GM04503 (cell line): ENCODE measurements at places on chromosomes 13 and 19.

DNA sequence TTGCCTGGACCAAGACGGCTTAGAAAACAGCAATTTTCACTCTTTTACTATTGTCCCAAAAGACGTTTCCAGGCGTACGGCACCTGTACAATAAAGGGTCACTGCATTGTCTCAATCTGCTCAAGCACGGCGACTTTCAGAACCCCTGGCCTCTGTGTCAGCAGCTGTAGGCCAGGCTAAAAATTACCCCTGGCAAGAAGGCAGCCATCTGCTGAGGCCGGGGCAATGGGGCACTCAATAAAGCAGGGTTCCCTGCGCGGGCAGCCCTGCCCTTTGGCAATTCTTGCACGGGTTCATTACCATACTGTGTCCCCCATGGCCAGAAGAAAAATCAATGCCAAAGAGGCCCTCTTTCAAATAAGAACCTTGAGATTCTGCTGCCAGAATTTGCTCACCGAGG lies 52.1 kb downstream of the STK24 start:
- no peak for DNase-seq

- no peak for DNase-seq
These were observed 72.4 kb upstream of the CLDN10 start for GRCh38 chr13:95480131-95480545.

GRCh38 chr13:21060338-21061028 lies 903 bp downstream of the LATS2 start:
- no peak for DNase-seq

DNA sequence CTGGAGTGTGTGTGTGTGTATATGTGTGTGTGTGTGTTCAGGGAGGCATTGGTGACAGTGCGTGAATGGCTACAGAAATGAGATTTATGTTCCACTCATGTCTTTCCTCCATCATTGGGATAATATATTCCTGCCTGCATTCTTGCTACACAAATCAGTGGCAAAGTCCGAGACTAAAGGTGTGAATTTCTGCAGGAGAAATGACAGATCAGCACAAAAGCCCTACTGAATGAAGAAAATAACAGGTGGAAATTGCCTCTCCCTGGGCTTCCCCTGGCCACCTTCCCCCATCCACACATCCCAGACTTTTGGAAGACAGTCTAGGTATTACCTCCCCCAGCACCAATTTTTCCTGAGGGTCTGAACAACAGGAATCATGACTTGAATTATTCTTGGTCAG lies 10.1 kb downstream of the SIGLEC6 start:
- no peak for DNase-seq

- DNase-seq, result peak; percentile 3
These were observed 249.3 kb upstream of the HTR2A start for GRCh38 chr13:47146136-47146535.

DNA sequence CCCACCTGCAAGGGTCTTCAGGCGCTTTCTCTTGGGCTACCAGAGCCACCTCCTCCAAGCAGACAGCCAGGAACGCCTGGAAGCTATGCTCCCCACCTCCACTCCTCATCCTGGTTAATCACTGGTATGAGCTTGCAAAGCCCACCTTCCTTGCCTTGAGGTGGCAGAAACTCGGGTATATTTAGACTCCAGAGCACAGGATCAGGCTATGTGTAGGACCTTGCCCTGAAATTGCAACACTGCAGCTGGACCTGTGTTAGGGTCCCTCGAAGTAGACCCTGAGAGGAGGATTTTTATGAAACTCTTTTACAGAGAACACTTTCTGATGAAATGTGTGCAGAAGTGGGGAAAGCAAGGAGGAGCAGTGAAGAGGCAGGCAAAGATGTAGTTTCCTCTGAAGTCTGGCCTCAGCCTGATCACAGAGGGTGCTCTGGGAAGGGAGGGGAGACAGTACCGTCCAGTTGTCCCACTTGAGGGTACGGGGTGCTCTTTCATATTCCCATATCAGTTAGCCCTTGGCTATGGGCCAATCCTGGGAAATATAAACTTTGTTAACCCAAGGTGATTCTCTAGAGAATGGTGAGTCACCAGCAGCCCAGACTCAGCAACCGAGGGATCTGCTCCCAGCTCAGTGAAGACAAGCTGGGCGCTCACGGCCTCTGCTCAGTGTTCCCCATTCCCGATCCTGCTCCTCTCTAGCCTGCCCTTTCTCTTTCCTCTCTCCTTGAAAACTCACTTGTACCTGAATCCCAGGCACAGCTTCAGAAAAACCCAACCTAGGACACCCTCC lies 157.9 kb downstream of the UQCRFS1 start:
- no peak for DNase-seq

DNA sequence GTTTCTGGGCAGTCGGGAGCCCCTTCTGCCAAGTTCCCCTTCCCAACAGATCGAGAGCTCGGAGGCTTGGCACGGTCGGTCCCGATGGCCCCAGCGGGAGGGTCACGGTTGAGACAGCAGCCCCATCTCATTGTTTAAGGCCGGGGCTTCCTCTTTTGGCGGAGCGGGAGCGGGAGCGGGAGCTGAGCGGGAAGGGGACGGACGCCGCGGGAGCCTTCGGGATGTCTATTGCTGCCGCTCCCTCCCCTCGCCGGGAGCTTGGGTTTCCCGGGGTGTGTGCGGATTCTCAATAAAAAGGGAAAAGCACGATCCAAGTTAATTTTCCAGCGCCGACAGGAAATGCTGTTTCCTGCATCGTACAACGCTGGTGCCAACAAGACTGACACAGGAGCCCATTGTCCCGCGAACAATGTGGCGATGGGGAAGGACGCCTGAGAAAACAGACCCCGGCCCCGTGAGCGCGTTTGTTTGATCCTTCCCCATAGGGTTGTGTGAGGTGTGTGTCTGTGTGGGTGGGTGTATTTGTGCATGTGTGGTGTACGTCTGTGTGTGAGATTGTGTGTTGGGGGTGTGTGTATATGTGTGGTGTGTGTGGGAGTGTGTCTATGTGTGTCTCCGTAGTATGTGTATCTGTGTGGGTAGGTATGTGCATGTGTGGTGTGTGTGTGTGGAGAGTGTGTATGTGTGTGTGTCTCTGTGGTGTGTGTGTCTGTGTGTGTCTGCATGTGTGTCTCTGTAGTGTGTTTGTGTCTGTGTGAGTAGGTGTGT lies 36.3 kb upstream of the FLT1 start:
- DNase-seq, result no peak

- DNase-seq, result no peak
These were observed 10.1 kb downstream of the NOSIP start for GRCh38 chr19:49570138-49570856.

DNA sequence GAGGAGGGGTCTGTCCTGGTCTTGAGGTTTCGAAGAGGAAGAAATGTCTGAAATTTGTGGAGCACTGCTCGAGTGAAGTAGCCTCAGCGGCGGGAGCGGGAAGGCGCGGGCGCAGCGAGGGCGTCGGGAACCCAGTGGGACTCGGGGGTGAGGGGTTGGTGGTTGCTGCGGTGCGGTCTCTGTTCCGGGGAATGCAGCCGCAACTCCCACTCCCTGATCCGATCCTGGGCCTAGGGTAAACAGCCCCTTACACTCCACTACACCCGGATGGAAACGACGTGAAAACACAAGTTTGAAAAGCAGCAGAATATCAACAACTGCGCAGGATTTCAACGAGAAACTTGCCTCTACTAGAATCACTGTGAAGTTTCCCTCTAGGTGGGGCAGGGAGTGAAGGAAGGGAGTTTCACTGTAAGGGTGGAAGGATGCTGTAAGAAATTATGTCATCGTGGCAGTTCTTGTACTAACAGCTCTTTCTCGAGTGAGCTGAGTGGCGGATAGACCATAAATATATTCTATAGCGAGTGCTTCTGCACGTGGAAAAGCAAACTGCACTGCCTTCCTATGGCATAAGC lies 2.0 kb upstream of the KLF12 start:
- no peak for DNase-seq

GRCh38 chr13:102999499-102999898 lies 66.7 kb downstream of the SLC10A2 start:
- no peak for DNase-seq

- DNase-seq, result no peak
These were observed 51.2 kb downstream of the FLT3 start for GRCh38 chr13:28049215-28049614.

GRCh38 chr13:77374786-77375185 lies 47.9 kb upstream of the MYCBP2 start:
- DNase-seq, result no peak

DNA sequence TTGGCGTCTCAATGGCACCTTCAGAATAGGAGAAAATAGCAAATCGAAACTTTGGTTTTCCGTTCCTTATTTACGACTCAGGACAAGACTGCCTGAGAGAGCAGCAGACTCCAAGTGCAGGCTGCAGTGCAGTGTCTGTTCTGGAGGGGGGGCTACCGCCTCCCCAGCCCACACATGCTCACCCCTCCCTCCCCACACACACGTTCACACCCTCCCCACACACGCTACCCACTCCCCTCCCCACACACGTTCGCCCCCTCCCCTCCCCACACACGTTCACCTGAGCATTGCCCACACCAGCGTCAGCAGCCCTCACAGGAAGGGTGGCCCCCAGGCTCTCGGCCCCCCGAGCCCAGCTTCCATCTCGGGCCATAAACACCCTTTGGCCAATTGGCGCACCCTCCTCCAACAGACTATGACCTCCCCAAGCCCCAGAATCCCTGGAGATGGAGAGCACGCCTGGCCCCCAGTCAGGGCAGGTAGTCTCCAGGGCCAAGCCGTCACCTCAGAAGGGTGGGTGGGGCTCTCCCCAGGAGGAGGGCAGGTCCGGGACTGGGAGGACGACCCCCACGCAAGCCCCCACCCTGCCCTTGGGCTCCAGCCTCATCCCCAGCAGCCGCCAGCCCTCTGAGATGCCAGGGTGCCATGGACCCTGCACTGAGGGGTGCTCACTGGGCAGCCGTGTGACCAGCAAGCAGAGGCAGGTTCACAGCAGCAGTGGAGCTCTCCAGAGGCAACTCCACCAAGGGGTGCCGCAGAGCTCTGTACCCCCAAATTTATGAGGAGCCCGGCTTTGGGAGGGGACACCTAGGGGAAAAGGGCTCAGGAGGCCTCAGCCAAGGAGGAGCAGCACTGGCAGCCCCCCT lies 27.5 kb downstream of the RASA3 start:
- DNase-seq, result no peak

- DNase-seq, result no peak
These were observed 22.0 kb downstream of the SBNO2 start for GRCh38 chr19:1151917-1152587.

DNA sequence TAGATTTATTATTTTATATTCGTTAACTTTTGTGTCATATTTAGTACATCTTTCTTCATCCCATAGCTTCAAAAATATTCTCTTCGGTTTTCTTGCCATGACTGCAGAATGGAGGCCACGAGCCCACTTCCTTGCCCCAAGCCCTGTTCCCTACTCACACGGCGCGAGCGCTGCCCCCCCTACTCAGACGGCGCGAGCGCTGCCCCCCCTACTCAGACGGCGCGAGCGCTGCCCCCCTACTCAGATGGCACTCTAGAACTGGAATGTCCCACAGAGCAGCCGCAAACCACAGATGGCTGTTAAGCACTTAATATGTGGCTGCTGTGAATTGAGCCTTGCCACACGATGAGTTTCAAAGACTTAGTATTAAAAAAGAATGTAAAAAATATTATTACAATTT lies 102.2 kb upstream of the PEG3 start:
- DNase-seq, result no peak

GRCh38 chr19:10180459-10180858 lies 14.3 kb downstream of the DNMT1 start:
- no peak for DNase-seq

DNA sequence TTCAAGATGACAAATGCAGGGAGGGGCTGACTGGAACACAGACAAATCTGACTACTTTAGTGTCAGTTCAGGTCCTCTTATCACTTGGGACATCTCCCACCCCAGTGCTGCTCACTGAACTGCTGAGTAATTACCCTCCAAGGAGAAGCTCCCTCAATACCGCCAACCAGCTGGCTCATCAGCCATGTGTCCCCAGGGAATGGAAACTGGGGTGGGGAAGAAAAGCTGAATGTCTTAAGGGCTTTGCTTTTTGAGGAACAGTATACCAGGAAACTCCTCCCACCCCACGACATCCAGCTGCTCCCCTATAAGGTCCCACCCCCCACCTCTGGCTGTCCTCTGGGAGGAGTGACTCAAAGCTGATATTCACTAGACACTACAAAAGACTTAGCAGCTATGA lies 2.0 kb downstream of the ZNF823 start:
- peak; percentile 16 for DNase-seq

GRCh38 chr19:44865196-44865767 lies 19.2 kb downstream of the NECTIN2 start:
- no peak for DNase-seq

- no peak for DNase-seq
These were observed 94.1 kb downstream of the KL start for GRCh38 chr13:33110386-33110712.

GRCh38 chr13:51841732-51842131 lies 3.2 kb downstream of the TMEM272 start:
- DNase-seq, result no peak

- no peak for DNase-seq
These were observed 20.1 kb upstream of the MYO16 start for GRCh38 chr13:108609353-108609752.

GRCh38 chr19:5102520-5102919 lies 133.6 kb downstream of the KDM4B start:
- no peak for DNase-seq

DNA sequence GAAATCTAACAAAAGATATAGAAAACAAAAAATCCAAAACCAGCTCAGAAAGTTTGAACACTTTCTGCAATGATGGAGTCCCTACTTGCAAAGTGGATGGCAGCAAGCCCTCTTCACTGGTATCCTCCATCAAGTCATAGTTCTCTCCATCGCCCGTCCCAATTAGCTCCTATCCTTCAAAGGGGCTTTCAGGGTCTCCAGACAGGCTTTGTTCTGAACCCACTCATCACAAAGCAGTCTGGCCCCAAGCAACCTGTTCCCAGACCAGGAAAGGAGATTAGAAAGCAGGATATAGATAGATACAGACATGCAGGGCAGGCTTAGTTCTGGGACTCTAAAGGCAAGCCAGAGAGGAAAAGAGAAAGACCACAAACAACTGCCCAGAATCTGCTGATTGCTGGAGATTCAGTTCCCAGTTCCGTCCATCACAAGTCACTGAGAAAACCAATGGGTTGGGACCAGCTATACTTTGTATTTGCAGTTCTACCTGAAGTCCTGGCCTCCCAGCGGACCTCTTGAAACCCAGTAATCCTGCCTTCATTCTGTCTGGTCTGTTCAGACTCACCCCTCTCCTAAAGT lies 47.2 kb upstream of the EPHX3 start:
- no peak for DNase-seq

GRCh38 chr19:3649888-3650287 lies 23.3 kb upstream of the CACTIN start:
- no peak for DNase-seq

DNA sequence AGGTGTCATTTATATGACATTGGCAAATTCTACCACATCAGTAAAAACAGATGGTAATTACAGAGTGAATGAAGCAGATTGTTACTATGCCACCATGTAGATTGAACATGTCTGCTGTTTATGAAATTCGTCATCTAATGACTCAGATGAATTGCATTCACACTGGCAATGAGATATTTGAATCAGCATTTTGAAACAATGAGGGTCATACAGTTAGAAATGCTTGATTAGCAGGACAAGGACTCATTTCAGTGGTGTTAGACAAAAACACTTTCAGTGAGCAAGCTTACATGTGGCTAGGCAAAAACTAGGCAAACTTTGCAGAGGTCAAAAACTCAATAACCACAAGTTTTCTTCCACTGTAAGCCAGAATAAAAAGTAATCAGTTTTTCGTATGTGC lies 1165.0 kb downstream of the SLITRK1 start:
- DNase-seq, result peak; percentile 33
